AG09309 (cell line): ENCODE measurements at places on chromosomes 1 and 21.

DNA sequence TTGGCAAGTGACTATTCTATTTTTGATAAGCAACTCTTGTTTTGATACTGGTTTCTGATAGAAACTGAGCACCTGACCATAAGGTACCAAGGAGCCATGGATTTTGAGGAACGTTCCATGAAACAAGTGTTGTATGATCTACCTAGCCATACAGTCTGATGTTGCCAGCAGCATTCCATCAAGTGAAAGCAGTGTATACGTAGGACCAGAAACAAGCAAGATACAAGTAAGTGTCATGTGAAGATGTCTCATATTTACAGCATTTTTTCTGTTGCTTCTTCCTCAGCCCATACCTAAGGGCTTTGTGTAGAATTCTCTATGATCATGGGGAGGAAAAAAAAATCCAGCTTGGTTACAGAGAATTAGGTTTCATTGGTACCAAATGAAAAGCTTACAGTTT is 55.6 kb upstream of the RABGAP1L start:
- DNase-seq: no peak

DNA sequence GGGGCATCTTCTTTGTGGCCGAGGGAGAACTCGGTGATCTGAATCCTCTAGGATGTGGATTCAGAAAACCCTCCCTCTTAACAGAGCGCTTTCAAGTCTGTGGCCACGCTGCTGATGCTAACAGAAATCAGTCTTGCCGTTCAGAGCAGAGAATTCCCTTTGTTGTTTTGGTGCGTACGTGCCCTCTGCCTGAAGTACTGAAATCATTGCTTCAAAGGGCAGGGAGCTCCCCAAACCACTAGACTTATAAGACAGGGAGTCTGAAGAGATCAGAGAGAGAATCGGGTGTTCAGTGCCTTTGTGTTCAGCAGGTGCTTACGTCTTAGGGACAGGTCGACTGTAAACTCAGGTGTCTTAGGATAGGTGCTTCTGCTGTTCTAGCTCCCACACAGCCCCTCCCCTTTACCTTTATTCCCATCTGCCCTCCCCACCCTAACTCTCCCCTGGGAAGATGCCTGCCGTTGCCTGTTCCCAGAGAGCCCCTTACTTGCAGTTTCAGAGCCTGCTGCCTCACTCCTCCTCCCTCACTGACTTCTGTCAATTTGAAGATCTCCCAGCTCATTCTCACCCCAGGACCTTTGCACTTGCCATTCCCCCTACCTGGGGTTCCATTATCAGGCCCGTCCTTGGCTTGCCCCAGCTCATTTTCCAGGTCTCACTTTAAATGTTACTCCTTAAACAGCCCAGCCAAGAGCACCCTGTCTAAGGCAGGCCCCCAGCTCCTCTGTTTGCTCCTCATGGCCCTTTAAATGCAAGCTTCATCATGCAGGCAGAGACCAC is 143.0 kb downstream of the CAMTA1 start:
- no peak for DNase-seq

GRCh38 chr1:154207262-154207661 is 1.1 kb upstream of the CFAP141 start:
- DNase-seq: no peak

DNA sequence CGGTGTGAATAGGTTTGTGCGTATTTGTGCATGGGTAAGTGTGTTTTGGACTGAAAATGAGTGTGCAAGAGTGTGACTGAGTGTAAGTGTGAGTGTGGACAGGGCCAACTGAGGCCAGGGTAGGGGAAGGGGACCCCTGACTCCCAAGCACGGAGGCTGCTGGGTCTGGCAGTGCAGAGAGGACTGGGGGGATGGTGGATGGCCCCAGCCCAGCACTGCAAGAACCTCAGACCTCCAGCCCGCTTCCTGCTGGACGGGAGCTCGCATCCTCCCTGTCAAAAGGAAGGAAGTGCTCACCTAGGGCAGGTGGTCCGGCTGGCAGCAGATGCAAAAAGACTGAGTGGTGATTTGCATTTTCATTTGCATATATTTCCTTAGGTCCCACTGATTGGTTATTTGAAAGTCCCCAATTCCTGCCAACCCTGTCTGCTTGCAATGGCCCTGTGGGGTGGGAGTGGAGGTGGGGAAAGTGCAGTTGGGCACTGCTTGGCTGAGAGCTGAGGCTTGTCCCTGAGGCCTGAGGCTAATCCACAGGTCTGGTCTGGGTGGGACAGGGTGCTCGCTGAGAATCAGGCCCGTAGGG is 42.8 kb upstream of the CASZ1 start:
- DNase-seq: no peak

DNA sequence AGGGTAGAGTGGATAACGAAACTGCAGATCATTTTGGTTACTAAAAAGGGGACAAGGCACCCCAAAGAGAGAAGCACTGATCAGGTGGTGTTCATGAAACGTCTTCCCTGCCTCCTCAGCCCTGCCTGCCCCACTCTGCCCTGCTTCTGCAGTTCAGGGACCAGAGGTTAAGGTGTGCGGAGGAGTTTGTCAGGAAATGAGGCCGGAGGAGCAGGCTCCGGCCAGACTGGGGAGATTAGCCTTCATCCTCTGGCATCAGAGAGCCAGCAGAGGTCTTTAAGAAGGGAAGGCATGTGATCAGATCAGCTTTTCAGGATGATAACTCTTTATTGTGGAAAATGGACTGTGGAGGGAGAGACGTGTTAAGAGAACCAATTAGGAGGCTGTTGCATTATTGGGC is 291.9 kb upstream of the NR5A2 start:
- no peak for DNase-seq

DNA sequence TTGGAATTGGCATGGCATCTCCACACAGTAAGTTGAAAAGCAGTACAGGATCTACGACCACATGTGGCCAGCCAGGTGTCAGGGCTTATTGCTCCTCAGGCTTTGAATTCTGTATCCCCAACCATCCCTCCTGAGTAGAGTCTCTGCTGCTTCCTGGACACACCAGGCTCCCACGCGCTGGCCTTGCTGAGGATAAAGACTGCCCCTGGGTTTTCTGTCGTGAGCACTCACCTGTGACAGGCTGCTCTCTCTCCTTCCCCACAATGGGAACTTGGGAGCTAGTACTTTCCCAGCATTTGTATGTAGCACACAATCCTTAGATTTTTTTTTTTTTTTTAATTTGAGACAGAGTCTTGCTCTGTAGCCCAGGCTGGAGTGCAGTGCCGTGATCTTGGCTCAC is 33.6 kb downstream of the PBX1 start:
- DNase-seq: no peak

DNA sequence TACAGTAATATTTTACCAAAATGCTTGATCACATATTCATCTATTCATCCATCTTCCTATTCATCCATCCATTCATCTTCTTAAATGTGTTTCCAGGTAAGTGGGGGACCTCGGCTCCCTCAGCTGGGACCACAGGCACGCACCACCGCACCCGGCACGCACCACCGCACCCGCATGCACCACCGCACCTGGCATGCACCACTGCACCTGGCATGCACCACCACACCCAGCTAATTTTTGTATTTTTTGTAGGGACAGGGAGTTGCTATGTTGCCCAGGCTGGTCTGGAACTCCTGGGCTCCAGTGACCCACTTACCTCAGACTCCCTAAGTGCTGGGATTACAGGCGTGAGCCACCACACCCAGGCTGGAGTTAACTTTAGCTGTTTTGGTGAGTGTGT is 21.2 kb downstream of the ACTRT2 start:
- no peak for DNase-seq

DNA sequence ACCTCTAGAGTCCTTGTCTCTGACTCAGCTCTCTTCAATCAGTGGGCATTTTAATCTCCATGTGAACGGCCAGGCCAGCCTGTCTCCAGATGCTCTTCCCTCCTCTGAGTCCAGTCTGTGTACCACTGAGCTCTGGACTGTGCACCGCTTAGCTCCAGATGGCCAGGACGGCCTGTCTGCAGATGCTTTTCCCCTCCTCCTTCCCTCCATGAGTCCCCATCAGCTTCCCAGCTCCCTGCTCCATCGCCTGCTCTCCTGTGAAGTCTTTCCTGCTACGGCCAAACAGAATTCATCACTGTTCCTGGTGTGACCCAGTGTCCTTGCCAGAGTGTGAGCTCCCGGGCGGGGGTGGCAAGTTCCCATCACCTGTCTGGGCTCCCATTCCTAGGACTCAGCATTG is 42.0 kb downstream of the STUM start:
- no peak for DNase-seq

DNA sequence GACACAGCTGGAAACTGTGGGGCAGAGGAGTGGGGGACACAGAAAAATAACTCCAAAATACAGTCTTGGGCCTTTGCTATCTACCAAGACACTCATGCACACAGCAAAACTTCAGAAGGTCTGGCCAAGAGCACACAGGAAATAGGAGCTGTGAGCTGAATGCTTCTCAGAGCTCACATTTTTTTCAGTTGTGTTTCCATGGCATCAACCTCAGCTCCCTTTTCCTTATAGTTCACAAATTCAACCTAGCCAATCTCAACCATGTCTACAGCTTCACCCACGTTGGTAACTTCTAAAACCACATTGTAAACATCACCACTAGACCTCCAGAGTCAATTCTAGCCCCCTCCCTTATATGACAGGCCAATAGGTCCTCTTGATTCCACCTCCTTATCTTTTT is 19.6 kb upstream of the SYNJ1 start:
- no peak for DNase-seq

- no peak for DNase-seq
Observed at GRCh38 chr1:201582705-201583442, 43.9 kb downstream of the NAV1 start.

DNA sequence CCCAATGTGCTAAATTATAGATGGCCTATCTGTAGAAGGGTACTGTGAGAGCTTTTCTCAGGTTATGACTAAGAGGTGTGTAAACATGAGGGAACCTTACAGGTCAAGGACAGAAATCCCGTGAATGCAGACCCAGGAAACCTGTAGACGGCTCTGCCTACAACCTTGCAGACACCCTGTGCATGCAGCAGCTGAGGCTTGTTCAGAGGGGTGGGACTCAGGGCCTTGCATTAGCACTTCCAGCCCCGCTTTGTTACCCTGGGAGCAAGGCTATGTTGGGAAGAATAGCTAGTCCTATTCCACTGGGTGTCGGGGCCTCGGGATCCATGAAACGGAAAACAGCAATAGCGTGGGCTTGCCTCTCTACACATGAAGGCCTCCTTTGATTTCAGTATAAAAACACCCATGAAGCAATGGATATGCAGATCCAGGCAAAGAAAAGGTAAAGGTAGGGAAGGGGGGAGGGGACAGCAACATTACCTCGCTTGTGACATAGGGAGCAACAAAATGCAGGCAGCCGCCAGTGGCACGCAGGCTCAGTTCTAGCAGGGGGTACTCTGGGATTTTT is 9.5 kb upstream of the NDUFS5 start:
- DNase-seq: no peak

DNA sequence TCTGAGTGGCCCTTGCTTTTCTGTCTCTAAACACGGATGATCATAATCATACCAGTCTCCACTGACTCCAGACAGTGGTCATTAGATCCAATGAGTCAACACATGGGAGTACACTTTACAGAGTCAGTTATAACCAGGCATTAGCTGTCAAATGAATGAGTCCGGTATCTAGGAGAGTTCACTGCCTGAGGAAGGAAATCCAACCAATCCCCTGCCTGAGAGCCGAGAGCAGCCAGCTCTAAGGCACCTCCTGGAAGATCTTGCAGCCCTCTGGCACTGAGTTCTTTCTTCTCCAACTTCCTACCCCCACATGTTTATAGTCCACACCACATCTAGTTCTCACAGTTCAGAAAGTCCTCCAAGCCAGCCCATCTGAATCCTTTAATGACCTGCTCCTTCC is 29.4 kb upstream of the RBM15 start:
- peak; percentile 80 for DNase-seq

- DNase-seq: no peak
Observed at GRCh38 chr1:244273262-244273844, 178.4 kb downstream of the ADSS2 start.

DNA sequence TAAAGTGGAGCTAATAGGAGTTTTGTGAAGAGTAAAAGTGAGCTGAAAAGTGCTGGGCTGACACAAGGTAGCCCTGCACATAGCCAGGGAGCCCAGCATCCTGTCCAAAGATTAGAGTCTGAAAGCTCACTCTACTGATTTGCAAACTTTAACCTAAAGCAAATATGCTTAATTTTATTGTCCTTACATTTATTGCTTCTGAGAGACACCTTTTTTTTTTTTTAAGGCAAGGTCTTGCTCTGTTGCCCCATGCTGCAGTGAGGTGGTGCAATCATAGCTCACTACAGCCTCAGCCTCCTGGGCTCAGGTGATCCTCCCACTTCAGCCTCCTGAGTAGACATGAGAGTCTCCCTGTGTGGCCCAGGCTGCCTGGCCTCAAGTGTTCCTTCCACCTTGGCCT is 16.5 kb downstream of the MGST3 start:
- DNase-seq: no peak

- DNase-seq: no peak
Observed at GRCh38 chr1:201069636-201070035, 42.6 kb downstream of the CACNA1S start.

- no peak for DNase-seq
Observed at GRCh38 chr1:69739251-69739605, 171.5 kb downstream of the LRRC7 start.

GRCh38 chr1:74333244-74333643 is 98.1 kb downstream of the TNNI3K start:
- DNase-seq: no peak

- no peak for DNase-seq
Observed at GRCh38 chr1:33814166-33814565, 49.7 kb upstream of the HMGB4 start.

- no peak for DNase-seq
Observed at GRCh38 chr1:216836316-216836715, 113.1 kb upstream of the ESRRG start.

- no peak for DNase-seq
Observed at GRCh38 chr1:222124602-222125001, 382.7 kb upstream of the DUSP10 start.

DNA sequence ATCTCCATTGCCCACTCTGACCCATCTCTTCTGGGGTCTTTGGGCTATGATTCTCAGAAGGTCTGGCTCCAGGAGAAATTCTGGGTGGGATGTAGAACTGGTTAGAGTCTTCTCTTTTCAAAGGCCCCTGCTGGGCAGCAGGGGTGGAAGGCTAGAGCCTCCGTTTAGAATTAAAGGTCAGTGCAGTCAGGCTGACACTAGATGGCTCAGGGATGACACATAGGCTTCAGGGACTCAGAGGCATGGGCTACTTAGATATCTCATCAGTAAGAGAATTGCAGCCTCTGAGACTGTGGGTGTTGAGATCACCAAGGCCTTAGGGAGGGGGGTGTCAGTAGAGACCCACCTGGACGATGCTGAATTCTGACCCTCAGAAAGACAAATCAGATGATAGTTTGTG is 12.6 kb upstream of the PPM1J start:
- DNase-seq: no peak

GRCh38 chr1:246364415-246364941 is 142.6 kb downstream of the SMYD3 start:
- DNase-seq: no peak

- DNase-seq: no peak
Observed at GRCh38 chr1:245999697-246000637, 507.1 kb downstream of the SMYD3 start.

- no peak for DNase-seq
Observed at GRCh38 chr21:34795175-34795547, 126.4 kb downstream of the CLIC6 start.

GRCh38 chr1:12161324-12161661 is 5.5 kb upstream of the TNFRSF1B start:
- no peak for DNase-seq
